ENCODE measurements at places on chromosomes 3 and 15. TPM values are rescaled to one million over a fixed set of nuclear protein-coding genes. Genes with fewer than 3 reads are reported as not detected.

DNA sequence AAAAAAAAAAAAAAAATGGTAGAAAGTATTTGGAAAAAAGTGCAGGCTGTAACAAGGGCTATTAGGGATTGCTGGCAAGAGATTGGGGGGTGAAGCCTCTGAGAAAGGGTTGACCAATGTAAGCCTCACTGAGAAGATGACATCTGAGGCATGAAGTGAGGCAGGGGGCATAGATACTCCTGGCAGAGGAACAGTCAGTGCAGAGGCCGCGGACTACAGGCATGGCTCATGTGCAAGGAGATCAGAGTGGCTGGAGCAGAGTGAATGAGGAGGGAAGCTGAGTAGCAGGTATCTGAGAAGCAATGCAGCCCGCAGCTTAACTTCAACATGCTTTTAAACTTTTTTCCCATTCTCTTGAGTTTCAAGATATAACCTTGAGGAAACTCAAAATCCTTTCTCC lies 5.4 kb downstream of the FBXL22 start:
- H3K4me3 ChIP-seq: no peak overlapping the region
- peaks cover 3% of the 10 kb centered on the region for H3K36me3 ChIP-seq
- H3K4me1 ChIP-seq: peaks cover 11% of the 10 kb centered on the region
- no peak for DNase-seq
- peaks cover 11% of the 10 kb centered on the region for H3K27me3 ChIP-seq

GRCh38 chr15:100129677-100130076 lies 212.1 kb downstream of the ADAMTS17 start:
- no peaks in the 10 kb centered on the region for H3K27me3 ChIP-seq
- no peak for DNase-seq
- no peak overlapping the region for H3K4me3 ChIP-seq
- H3K4me1 ChIP-seq: no peaks in the 10 kb centered on the region

DNA sequence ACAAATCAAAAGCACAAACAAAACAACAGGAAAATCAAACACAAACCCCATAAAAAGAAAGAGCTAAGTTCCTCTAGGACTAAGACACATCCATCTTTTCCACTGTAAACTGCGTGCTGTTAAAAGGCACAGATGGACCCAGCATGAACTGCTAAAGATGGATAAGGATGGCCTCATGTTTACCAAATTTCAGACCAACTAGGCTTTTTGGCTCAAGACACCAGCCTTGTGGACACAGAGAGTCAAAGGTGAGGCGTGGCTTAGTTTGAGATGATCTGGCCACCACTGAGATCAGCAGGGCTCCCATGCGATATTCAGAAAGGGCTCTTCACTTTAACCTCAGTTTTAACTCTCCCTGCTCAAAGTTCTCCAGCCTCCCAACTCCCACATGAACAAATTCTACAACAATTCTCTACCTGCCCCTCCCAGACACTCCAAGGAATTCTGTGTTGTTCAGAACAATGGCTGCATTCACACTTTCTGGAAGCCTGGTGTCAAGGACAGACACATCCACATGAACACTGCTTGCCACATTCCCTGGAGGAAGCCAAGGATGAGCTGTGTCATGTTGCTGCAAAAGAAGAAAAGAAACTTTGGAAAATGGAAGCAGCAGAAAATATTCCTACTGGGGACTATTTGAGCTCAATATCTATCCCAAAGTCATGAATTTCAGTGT lies 198.4 kb upstream of the LRRN1 start:
- no peaks in the 10 kb centered on the region for H3K4me1 ChIP-seq
- H3K4me3 ChIP-seq: no peak overlapping the region
- H3K36me3 ChIP-seq: no peaks in the 10 kb centered on the region

- H3K36me3 ChIP-seq: no peaks in the 10 kb centered on the region
- no peak for DNase-seq
Measured at GRCh38 chr3:178174201-178174915, 361.9 kb upstream of the KCNMB2 start.

Gene IQCH
- total RNA-seq: 6.2 TPM

Gene SLC9A9
- total RNA-seq: 1.3 TPM

Gene GOLGA8F
- not detected for total RNA-seq

DNA sequence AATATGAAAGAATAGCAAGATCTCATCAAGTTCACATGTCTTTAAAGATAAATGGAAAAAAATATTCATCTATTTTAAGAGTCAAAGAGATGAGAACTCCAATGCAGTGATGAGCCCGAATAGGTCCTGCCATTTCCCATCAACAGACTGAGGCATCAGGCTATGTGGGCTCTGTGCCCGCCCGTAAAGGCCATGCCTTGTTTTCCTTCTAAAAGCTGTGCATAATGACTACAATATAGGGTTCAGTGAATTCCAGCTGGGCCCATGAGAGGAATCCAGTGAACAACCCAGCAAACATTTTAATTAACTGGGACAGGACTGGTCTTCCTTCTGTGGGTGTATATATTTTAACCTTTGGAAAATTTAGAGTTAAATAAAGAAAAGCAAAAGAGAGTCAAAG lies 44.6 kb downstream of the RASGRP1 start:
- no peaks in the 10 kb centered on the region for H3K27me3 ChIP-seq
- H3K4me3 ChIP-seq: no peak overlapping the region
- no peaks in the 10 kb centered on the region for H3K36me3 ChIP-seq
- H3K4me1 ChIP-seq: no peaks in the 10 kb centered on the region
- no peak for DNase-seq

- no peaks in the 10 kb centered on the region for H3K4me1 ChIP-seq
- H3K27me3 ChIP-seq: no peaks in the 10 kb centered on the region
- peaks cover 8% of the 10 kb centered on the region for H3K36me3 ChIP-seq
- peak; percentile 92 for DNase-seq
- H3K27ac ChIP-seq: no peak overlapping the region
- H3K4me3 ChIP-seq: peak overlapping the region; percentile 86
Measured at GRCh38 chr3:51671734-51672475, 853 bp downstream of the TEX264 start.

DNA sequence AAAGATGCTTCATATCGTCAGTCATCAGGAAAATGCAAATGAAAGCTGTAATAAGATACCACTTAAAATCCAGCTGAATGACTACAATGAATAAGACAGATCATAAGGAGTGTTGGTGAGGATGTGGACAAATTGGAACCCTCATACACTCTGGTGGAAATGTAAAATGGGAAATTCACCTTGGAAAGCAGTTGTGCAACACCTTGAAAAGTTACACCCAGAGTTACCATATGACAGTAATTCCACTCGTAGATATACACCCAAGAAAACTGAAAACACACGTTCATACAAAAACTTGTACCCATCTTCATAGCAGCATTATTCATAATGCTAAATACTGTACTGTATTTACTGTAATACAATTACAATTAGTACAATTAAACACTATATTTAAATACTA lies 2.3 kb downstream of the TTC23 start:
- peaks cover 4% of the 10 kb centered on the region for H3K36me3 ChIP-seq
- no peak for DNase-seq
- no peak overlapping the region for H3K4me3 ChIP-seq
- H3K27me3 ChIP-seq: no peaks in the 10 kb centered on the region
- no peaks in the 10 kb centered on the region for H3K4me1 ChIP-seq
- no peak overlapping the region for H3K27ac ChIP-seq

Gene SLC15A2
- total RNA-seq: 2.1 TPM

Gene KNG1
- total RNA-seq: not detected

DNA sequence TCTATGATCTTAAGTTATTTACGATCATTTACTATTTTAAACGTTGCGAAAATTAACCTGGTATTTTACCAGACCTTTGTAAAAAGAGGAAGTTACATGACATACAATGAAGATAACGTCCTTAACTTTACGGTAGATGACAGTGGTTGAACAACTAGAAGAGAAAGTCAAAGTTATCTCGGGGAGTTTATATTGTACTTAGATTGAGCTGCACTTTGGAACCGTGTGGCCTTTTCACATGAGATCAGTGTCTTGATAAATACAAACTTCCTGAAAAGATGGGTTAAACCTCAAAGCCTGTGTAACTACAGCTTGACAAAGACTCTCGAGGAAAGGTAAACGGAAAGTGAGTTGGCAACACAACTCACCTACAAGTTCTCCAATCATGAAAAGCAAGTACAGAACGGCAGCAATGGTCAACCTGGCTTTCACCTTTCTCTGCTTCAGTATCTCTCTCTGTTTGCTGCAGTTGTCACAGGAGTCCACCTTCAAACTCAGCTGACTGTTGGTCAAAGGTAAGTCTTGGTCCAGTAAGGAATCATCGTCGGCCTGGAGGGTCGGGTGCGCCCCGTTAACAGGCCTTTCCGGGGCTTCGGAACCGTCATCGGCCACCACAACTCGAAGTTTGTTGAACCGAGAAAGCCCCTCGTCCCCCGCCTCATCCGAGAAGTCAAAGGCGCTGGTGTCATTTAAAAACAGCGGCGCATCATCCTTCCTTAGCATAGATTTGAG lies 793 bp downstream of the SLC30A4 start:
- H3K4me1 ChIP-seq: peaks cover 5% of the 10 kb centered on the region
- H3K27ac ChIP-seq: no peak overlapping the region
- peaks cover 47% of the 10 kb centered on the region for H3K27me3 ChIP-seq
- no peak for DNase-seq
- no peaks in the 10 kb centered on the region for H3K36me3 ChIP-seq

Gene NR1I2
- 0.12 TPM for total RNA-seq

- no peaks in the 10 kb centered on the region for H3K36me3 ChIP-seq
- H3K27me3 ChIP-seq: no peaks in the 10 kb centered on the region
- no peak for DNase-seq
- H3K4me1 ChIP-seq: no peaks in the 10 kb centered on the region
Measured at GRCh38 chr15:48730506-48730905, 80.4 kb downstream of the CEP152 start.

DNA sequence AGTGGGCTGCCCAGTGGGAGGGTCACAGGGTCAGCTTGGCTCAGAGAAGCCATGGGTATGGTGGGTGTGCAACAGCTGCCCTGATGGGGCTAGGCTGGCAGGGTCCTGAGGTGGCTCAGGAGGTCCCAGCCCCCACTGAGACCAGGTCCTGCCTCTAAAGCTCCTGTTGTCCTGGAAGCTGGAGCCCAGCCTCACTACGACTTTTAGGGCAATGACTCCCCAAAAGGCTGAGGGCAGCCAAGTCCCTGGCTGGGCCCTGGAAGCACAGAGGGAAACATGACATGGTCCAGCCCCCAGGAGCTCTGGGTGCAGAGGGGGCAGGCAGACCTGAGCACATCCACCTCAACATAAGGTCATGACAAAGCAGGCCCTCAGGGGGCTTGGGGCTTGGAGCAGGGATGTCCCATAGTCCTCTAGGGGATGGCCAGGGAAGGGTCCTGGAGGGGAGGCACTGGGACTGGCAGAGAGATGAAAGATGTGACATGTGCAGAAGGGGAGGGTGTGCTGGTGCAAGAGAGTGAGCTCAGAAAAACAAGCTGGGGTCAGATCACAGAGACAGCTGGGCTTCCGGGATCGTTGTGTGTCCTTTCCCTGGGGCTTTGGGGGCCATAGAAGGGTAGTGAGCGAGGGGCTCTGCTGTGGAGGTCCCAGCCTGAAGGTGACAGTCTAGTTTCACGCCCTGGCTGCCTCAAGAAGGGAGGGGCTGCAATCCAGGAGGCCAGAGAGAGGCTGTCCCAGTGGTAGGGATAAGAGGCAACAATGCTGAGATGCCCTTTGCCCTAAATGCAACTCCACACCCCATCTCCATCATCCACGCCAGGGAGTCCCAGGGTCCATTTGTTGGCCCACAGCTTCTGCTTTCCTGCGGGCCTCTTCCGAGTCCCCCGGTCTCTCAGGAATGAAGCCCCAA lies 639 bp upstream of the ITIH3 start:
- H3K36me3 ChIP-seq: no peaks in the 10 kb centered on the region
- no peak for DNase-seq
- no peaks in the 10 kb centered on the region for H3K27me3 ChIP-seq

Gene CLSTN2
- 0.38 TPM for total RNA-seq

Gene TNNC1
- 50.9 TPM for total RNA-seq

DNA sequence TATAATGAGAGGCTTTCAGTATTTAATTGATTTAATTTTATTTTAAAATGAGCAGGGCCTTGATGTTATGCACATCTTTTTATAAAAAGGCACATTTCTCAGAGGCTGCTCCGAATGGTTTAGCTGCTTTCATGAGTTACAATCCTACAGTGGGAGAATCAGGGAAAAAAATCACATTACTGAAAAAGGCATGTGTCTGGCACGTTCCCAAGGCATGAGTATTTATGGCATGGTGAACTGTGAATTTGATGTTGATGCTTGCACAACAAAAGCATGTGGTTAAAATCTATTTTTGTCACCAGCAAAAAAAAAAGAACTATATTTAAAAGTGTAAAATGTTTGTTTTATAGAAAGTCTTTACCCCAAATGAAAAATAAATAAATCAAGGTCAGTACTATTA lies 485.2 kb upstream of the ROBO2 start:
- H3K27me3 ChIP-seq: no peaks in the 10 kb centered on the region
- no peaks in the 10 kb centered on the region for H3K4me1 ChIP-seq
- no peak overlapping the region for H3K27ac ChIP-seq
- H3K36me3 ChIP-seq: no peaks in the 10 kb centered on the region
- no peak for DNase-seq
- no peak overlapping the region for H3K4me3 ChIP-seq

Data from endodermal cell (in vitro differentiated cells).